ENCODE measurements at places on chromosomes 7 and 10.

GRCh38 chr7:38317515-38317914, 44.1 kb upstream of the TARP start:
- no peak for DNase-seq

- no peak for DNase-seq
Measured at GRCh38 chr7:25379351-25380300, 151.3 kb upstream of the NPVF start.

- DNase-seq, result no peak
Measured at GRCh38 chr7:28855538-28856217, 102.5 kb downstream of the TRIL start.

- no peak for DNase-seq
Measured at GRCh38 chr10:133047526-133048123, 40.1 kb upstream of the ADGRA1 start.

- no peak for DNase-seq
Measured at GRCh38 chr7:76191783-76192240, 9.9 kb upstream of the SRRM3 start.

DNA sequence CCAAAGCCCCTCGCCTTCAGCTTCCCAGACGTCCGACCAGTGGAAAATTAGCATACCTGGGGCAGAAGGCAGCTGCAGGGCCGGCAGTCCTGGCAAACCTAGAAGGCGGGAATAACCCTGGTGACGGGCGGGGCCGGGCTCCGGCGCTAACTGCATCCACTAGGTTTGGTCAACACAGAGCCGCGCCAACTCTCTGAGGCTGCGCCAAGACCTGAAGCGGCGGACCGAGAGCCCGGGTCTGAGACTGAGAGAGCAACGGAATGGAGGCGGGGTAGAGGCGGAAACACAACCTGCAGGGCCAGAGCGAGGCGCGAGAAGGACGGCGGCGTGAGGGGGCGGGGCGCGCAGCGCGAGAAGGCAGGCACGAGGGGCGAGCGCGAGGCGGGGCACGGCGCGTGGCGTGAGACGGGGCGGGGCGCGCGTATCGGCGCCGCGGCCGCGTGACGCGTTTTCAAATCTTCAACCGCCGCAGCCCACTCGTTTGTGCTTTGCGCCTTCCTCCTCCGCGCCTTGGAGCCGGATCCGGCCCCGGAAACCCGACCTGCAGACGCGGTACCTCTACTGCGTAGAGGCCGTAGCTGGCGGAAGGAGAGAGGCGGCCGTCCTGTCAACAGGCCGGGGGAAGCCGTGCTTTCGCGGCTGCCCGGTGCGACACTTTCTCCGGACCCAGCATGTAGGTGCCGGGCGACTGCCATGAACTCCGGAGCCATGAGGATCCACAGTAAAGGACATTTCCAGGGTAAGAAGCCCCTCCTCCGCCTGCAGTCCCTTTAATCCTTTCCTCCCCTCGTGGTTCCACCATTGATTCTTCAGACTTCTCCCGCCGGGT, at the start of the genes DBF4 and SLC25A40:
TSS of gene DBF4 (plus strand) at position 454 of the 829 bp plus-strand sequence. CDS start at position 694, 240 bp downstream.
TSS of gene SLC25A40 (minus strand) at position 321 of the 829 bp plus-strand sequence. CDS start 17,633 bp downstream, outside the sequence.
- peak; percentile 89 for DNase-seq

DNA sequence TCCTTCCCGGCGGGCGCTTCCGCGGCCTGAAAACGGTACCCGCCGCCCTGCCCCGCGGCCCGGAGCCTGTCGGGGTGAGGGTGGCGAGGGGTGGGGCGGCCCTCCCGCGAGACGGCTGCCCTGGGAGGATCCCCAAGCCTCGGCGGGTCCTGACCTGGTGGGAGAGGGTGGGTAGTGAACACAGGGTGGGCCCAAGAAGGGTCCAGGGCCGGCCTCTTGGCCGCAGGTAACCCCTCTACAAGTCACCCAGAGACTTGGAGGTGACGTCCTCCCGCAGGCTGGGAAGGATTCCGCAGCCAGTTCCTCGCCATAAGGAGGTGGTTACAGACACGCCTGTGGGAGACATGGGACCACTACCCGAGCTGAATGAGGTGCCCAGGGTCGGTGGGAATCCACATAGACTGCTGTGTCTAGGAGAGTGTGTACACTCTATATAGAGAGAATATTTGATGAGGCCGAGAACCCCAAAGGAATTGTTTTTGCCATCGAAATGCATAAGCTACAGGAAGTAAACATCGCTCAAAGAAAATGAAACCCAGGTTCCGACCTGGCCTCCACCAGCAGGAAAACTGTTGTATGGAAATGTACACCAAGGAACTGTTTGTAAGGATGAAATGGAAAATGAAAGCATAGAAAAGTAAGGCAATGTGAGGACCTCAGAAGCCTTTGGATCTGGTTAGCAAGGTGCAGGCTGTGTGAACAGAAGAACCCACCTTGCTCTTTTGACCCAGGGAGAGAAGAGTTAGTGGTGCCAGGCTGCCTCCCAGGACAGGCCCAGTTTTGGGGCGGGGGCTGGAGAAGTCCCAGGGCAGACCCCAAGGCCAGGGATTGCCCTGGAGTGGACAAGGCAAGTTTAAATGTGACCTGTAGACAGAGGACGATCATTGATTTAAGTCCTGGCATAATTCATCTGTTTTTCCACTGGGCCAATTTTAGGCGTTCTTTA, 659 bp downstream of the OPTN start:
- DNase-seq, result no peak

GRCh38 chr7:44280993-44281721, 44.2 kb downstream of the CAMK2B start:
- no peak for DNase-seq

- no peak for DNase-seq
Measured at GRCh38 chr10:116096526-116096925, 176.5 kb downstream of the GFRA1 start.

GRCh38 chr7:41738806-41739205, 35.9 kb upstream of the INHBA start:
- DNase-seq, result no peak
